ENCODE measurements at places on chromosomes 3 and 15.

DNA sequence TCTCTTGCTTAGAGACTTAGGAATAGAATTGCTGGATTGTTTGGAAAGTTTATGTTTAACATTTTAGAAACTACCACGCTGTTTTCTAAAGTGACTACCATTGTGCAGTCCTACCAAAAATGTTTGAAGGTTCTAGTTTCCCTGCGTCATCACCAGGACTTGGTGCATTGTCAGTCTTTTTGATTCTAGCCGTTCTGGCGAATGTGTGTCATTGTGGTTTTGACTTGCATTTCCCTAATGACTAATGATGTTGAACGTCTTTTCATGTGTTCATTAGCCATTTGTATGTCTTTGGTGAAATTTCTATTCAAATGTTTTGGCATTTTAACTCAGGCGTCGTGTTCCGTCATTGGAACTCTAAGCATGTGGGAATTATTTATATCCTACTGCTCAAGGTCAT, 58.0 kb downstream of the CHD2 start:
- peak; percentile 7 for DNase-seq

- no peak for DNase-seq
Observed at GRCh38 chr3:61979638-61980037, 393.7 kb downstream of the FEZF2 start.

GRCh38 chr15:47484997-47485396, 232.3 kb upstream of the SEMA6D start:
- DNase-seq = no peak

GRCh38 chr3:13301286-13301987, 118.7 kb downstream of the NUP210 start:
- DNase-seq = peak; percentile 28

DNA sequence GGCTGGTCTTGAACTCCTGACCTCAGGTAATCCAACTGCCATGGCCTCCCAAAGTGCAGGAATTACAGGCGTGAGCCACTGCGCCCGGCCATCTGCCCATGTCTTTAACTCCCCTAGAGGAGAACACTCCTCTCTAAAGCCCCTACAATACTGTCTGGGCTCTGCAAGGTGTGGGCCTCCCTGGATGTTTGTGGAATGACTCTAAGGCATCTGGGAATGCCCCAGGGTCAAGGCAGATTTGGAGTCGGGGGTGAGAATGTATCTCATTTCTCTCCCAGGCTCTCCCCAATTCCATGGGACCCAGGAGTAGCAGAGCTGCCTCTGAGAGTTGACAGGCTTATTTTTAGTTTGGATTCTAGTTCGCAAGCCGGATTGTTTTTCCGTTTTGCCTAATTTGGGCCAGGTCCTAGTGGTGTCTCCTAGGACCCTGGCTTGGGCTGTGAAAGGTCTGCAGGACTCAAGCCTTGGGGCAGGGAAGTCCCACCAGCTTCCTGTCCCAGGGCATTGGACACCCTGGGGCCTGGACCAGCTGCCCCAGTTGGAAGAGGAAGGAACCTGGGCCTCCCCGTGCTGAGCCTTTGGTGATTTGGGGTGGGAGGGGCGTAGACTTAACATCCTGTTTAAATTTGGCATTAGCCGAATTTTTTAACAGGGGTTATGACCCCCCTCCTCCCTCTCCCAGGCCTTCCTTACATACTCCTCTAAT, 53.5 kb downstream of the MAGEF1 start:
- no peak for DNase-seq

GRCh38 chr3:70871909-70872656, 559.6 kb upstream of the MDFIC2 start:
- DNase-seq = peak; percentile 95

DNA sequence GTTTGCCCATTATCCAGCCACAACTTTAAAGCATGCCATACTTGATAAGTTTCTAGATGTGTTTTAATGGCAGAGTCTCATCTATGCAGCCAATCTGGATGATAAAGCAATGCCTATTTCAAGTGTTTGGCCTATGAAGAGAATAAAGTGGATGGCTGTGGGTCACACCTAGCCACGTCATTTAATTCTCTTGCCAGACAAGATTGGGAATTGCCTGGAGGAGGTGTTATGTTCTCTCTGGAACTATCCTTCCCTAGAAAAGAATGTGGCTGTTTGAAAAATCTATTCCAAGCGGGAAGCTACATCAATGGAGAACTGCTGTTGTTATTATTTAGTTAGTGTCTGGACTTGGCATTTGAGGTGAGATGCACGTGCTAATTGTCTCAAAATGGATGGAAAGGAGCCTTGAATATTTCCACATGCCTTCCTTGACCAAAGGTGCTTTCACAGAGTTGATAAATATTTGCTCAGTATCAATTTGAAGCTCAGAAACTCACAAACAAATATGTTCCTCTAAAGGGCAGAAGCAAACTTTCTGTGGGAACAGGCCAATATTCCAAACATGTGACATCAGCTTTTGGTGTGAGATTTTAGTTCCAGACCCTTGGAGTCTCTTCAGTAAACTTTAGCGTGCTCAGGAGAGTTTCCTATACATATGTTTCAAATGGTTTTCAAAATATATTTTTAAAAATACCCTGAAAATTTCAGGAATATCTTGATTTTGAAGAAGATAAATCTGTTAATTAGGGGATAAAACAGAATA, 510.6 kb upstream of the SGO1 start:
- no peak for DNase-seq

DNA sequence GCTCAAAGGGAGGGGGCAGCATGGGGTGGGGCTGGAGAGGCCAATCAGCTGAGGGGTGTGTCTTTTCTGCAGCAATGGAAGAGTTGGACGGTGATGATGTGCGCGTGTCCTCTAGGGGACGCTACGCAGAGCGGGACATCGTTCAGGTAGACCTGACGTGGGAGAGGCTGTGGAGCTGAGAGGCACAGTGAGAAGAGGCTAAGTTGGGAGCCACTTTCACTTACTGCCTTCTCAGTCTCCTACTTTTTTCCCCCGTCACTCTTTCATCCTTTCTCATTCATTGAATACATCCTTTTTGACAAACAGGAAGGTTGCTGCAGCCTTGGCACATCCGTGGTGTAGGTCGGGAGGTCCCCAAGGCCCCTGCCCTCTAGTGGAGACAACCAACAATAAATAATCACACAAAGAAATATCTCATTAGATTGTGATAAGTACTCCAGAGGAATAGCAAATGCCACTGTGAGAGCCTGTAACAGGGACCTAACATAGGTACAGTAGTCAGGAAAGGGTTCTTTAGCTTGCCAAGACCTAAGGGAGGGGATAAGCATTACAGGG, 4.4 kb upstream of the BRPF1 start:
- no peak for DNase-seq

- no peak for DNase-seq
Observed at GRCh38 chr15:57509126-57509525, 82.6 kb upstream of the MYZAP start.

GRCh38 chr3:127707851-127708411, 35.2 kb downstream of the ABTB1 start:
- DNase-seq = no peak

GRCh38 chr3:142263112-142263511, 37.7 kb upstream of the GK5 start:
- no peak for DNase-seq

DNA sequence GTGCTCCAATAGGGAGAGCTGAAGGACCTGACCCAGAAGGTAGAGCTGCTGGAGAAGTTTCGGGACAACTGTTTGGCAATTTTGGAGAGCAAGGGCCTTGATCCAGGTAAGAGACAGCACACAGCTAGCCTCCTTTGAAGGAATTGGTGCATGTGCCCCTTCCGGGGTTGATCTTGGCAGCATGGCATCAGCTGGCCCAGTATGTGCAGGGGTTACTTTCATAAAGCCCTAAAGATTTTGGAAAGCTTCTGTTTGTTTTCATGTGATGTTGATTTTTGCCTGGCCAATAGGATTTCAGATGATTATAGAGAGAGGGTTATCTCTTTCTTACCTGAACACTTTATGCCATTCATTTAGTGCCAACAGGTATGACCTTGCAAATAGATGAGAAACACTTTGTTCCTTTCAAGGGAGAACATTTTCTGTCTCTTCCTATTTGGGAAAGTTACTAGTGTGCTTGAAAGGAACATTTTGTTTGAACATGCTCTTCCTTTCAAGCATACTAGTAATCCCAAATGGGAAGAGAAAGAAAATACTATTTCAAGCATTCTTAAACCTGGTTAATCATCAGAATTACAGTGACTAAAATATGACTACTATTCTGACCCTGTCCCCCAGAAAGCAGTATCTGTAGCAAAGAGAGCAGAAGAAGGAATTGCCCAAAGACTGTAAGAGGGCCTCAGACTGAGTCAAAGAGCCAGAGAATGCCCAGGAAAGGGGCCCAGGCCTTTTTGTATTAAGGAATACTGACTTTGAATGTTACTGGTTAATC, 7.5 kb downstream of the KNSTRN start:
- no peak for DNase-seq

DNA sequence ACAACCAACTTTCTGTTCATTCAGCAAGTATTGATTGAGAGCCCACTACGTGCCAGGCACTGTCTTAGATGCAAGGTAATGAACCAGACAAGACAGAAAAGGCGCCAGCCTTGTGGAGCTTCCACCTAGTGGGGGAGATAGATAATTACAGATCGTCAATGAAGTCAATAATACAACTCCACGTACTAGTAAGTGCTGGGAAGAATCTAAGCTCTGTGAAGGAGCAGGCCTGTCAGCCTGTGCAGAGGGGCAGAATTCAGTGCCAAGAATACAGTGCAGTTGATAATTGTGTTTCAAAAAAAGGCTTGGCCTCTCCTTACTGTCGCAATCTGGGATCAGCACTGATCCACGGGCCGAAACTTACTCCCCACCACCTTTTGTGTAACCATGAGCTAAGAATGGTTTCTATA, 186.3 kb downstream of the FEZF2 start:
- DNase-seq = no peak

DNA sequence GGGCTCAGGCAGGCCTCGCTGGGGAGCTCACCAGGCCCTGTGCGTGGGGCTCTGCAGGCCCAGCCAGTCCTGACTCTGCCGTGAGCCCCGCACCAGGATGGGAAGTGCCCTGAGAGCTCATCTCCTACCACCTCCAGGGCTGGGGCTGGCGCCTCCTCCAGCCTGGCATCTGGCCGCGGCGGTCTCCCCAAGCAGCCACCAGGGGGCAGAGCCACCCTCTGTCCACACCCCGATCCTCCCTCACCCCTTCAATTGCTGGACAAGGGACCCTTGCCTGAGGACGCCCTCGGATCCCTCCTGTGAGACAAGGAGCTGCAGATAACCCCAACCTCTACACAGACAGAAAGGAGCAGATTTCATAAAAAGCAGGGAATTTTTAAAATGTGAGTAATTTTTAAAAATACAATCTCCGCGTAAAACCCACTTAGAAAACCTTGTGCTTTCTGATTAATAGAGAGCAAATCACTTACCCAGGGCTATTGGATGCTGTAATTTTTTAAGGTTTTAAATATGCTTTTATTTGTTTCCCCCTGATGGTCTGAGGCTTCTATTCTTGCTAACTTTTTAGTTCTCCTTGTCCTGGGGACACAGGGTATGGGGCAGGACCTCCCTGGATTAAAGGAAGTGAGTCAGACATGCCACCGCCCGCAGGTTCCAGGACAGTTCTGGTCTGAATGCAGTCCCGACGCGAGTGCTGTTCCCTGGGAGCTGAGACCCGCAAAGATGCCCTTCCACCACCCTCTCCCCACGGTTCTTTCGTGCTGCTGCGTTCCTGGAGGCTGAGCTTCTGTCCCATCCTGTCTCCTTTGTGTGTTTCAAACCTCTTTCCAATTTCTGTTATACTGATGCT, 52.3 kb upstream of the CHRNA7 start:
- no peak for DNase-seq

DNA sequence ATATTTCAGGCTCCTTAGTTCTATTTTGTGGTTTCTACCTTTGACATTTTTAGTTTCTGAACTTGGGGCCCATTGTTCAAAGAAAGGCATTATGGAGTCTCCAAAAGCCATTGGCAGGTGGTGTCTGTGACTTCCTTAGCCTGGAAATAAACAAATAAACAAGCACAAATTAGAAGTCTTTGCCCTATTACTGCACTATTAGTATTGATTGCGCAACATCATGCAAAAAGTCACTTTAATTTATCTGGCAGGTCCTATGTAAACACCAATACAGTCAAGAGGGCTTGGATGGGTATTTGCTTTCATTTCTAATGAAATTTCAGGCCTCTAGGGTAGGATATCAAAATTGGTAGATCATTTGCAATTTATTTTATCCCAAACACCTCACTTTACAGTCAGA, 85.6 kb downstream of the LPP start:
- no peak for DNase-seq

- DNase-seq = no peak
Observed at GRCh38 chr15:80003171-80003570, 32.2 kb upstream of the BCL2A1 start.

DNA sequence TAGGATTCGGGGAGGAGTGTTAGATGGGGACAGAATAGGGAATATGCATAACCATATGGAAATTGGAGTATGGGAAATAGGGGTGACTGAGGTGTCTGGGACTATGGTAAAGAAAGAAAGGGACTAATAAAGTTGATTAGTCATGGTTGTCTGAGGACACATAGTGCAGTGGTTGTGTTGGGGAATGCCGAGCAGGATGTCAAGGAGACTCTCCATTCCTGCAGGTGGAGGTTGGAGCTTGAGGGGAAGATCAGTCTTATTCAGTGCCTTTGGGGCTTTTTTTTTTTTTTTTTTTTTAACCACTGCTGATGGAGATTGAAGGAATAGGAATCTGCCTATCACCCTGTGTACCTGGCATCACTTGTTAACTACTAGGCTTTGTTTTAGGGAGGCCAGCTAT, 10.8 kb downstream of the NMD3 start:
- DNase-seq = no peak

DNA sequence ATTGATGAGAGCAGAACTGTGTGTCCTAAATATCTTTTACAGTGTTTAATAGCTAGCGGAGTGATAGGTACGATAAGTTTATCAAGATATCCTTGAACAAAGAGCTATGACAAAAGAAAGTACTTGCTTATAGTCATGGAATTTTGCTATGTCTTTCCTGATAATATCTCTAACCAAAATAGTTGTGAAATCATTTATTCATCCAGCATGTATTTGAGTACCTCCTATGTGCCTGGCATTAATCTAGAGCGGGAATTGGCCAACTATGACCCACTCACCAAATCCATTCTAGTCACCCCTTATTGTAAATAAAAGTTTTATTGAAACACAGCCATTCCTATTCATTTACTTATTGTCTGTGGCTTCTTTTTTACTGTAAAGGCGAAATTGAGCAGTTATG, 46.6 kb downstream of the ZFAND6 start:
- DNase-seq = peak; percentile 77

- no peak for DNase-seq
Observed at GRCh38 chr15:27464941-27465612, 494.1 kb downstream of the GABRG3 start.

DNA sequence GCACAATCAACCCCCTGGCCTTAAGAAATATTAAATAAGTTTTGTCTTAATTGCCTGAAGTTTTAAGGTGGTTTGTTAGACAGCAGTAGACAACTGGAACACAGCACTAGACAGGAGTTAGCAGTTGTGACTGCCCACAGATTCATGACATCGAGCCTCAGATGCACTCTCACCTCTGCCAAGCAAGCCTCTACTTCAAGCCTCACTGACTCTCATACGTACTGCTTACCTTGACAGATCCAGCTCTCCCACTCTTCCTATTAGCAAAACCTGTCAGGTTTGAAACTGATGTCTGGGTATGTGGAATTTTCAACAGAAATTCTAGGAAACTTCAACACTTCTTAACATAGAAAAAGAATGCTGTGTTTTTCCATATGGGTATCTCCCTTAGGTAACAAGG, 382.9 kb upstream of the DPH6 start:
- DNase-seq = no peak

GRCh38 chr3:160546727-160547126, 18.6 kb downstream of the KPNA4 start:
- DNase-seq = no peak
